ENCODE measurements at places on chromosomes 2 and 18. TPM values are rescaled to one million over a fixed set of nuclear protein-coding genes. Genes with fewer than 3 reads are reported as not detected.

Gene SCYGR6
- total RNA-seq: not detected

DNA sequence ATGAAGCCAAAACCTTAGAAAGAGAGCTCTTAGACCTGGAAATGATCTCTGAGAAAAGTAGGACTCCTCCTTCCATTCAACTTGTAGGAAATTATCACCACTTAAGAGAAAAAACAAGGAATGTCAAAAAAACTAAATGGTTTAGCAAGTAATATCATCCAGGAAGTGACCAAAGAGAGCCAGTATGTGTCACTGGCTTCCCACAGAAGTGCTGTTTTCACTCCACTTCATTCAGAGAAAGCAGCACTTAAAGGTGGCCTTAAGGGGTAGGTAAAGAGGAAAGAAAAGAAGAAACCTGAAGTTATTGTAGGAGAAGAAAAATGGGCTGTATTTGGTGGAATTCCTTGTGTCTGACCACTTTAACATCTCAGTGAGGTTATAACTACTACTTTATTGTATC is 414.4 kb upstream of the ETAA1 start:
- DNase-seq: no peak

GRCh38 chr2:205461678-205462665 is 220.3 kb upstream of the NRP2 start:
- DNase-seq: no peak

Gene TACR1
- 0.18 TPM for total RNA-seq

GRCh38 chr2:54577035-54577434 is 120.9 kb downstream of the SPTBN1 start:
- no peak for DNase-seq

DNA sequence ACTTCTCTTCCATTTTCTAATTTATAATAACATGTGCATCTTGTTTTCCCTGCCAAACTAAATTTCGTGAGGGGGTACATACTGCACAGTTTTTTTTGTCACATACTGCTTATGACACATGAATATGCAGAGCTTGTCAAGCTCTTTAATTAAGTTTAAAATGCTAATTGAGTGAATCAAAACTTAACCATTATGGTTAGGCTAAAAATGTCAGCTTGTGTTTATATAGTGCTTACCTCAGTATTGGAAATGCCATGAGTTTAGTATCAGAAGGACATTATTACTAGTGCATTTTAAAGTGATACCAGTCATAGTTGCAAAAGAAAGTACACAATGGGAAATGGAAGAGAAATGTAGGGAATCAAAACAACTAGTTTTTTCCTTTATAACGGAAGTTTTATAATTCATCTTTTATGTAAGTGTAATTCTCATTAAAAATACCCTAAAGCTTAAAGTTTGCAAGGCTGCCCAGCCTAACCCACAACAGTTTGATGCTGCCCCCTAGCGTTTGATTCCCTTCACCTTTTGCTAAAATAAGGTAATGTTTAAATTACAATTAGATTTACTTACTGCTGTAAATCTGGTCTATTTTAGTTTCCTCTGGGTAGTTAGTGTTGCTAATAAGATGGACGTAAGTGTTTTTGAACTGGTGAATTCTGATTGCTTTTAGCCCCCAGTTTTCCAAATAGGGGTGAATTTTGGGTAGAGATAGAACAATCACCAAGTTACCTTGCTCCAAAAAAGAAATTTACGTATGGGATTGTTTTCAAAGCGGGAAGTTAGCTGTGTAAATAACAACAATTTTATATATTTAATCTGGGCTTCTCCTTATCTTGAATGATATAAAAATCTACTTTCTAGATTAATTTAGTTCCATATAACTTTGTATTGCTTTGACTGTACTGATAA is 3.2 kb downstream of the SLC39A10 start:
- DNase-seq: peak; percentile 83

Gene ICOS
- total RNA-seq: not detected

DNA sequence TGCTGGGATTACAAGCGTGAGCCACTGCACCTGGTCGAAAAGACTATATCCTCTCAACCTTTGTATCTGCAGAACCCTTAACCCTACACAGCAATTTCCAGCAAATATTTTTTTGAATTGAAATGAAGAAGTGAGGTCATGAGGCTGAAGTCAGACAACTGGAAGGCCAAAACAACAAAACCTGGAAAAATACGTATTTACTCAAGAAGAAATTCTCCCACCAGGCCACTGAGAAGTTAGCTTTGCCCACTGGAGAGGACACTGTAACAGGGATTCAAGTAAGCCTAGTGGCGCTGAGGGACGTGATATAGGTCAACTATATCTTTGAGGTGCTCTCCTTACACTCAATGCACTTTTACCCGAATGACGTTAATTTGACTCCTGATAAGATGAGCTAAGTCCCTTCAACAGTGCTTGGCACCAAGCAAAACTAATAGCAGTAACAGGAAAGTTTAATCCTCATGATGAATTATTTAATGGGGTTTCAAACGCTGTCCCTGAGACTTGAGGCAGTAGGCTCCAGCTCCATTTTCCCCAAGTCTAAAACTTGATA is 1.9 kb downstream of the HDLBP start:
- DNase-seq: no peak

Gene ABCG5
- total RNA-seq: not detected

- no peak for DNase-seq
These were observed 20.0 kb downstream of the AQP12B start for GRCh38 chr2:240662681-240663080.

Data from muscle of leg (tissue), 16 donors.